ENCODE measurements at places on chromosomes 3 and 15. TPM values are rescaled to one million over a fixed set of nuclear protein-coding genes. Genes with fewer than 3 reads are reported as not detected.

DNA sequence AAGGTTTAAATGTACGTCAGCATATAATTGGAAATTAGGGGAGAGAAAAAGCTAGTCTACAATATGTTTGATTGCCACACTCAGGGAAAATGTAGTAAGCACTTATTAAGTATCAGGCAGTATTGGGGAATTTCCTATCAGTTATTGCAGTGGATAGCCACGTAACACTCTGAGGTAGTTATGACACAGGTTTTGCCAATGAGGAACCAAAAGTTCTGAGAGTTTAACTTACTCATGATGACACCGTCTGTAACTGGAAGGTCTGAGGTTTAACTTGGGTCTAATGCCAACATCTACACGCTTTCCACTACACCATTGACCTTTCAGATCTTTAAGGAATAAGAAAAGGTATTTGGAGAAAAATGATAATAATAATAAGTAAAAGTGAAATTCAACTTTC, 89.5 kb downstream of the ZMAT3 start:
- no peak for DNase-seq

DNA sequence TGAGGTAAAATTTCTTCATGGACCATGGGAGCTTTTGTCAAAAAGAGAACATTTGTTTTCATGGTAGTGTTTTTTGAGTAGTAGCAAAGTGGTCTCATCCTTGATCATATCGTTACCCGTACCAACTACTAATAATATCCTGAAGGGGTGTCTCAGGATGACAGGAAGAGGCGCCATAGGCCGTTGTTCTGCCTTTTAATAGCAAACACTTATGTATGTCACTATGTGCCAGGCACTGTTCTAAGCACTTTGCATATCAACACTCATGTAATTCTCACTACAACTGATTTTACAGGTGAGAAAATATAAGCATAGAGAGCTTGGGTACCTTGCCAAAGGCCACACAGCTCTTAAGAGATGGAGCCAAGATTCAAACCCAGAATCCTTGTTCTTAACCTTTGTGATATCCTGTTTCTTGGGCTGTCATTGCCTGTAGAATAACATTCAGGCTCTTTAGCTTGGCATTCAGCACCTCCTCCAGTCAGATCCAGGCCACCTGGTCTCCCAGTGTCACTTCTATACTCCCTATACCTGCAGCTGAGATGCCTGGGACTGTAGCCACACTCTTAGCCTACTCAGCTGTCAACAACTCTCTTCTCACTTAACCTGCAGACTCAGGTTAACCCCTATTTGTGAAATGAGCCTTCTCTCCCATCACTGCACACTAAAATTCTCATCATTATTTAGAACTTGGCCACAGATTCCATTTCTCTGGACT, 113.7 kb downstream of the USP13 start:
- DNase-seq = no peak

GRCh38 chr3:165233501-165234195, 37.5 kb upstream of the SLITRK3 start:
- DNase-seq = no peak

DNA sequence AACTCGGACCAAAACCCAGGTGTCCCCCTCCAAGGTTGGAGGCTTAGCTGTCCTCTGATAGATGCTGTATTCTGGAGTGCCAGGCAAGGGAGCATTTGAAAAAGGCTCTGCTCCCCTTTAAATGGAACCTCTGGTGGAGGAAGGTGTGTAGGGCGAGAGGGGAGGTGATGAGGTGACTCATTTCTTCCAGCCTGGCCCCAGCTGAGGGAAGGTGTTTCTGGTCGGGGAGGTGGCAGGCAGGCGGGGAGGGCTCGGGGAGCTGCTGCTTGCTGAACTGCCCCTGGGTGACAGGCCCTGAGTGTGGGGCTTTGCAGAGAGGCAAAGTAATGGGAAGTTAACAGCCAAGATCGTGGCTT, 18.8 kb downstream of the PSTPIP1 start:
- DNase-seq = no peak

GRCh38 chr3:57815036-57815435, 58.9 kb downstream of the SLMAP start:
- no peak for DNase-seq

DNA sequence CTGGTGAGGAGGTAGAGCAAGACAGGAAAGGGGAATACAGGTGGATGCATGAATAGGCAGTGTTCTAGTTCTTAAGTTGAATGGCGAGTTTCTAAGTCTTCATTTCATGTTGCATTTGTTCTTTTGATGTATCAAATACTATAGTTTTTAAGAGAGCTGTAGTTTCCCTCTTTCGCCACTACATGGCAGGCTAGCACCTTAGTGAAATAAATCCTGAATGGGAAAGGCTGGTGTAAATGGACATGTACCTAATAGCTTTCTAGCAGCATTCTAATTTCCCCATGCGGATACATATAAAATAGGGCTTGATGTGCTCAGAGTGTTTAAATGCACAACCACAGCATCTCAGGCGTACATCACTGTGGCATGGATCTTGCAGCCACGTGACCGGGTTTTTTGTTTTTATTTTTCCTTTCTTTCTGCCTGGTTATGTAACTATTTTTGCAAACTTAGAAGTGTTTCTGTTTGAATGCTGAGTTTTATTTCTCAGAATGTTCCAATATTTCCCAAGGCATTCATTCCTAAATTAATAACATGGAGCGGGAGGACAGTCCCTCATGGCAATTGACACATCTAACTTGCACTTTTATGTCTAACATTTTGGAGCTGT, 23.5 kb upstream of the CLN6 start:
- peak; percentile 30 for DNase-seq

GRCh38 chr15:51917493-51917892, 54.1 kb downstream of the LEO1 start:
- DNase-seq = peak; percentile 33

GRCh38 chr3:141248064-141248463, 16.4 kb downstream of the PXYLP1 start:
- no peak for DNase-seq

- DNase-seq = no peak
Observed at GRCh38 chr15:73955861-73956742, 29.8 kb downstream of the LOXL1 start.

DNA sequence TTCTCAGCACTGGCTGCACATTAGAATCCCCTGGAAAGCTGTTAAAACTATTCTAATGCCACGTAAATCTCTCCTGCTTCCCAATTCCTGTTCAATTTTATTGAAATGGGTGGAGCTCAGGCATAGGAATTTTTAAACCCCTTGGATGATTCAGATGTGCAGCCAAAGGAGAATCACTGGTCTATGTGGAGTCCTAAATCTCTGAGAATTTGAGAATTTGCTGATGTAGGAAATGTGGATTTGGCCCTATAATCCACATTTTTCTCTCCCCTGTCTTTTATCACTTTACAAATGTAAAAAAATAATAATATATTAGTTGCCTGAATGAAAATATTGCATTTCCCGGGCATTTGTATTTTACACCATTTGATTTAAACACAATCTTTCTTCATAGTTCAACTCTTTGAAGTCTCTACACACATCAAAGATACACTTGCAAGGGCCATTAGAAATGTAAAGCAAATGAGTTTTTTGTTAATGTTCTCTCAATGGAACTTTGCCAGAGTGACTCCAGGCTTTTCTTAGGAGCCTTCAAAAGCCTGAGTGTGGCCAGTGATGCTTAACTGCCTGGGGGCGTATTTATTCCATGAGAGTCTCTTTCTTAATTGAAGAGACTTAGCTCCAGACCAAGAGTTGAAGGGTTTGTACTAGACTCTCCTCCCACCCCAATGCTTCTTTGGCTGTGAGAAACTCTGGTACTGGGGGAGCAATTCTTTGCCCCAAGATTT, 48.8 kb upstream of the PTX3 start:
- DNase-seq = no peak

- DNase-seq = no peak
Observed at GRCh38 chr3:68162644-68163043, 508.2 kb upstream of the SUCLG2 start.

DNA sequence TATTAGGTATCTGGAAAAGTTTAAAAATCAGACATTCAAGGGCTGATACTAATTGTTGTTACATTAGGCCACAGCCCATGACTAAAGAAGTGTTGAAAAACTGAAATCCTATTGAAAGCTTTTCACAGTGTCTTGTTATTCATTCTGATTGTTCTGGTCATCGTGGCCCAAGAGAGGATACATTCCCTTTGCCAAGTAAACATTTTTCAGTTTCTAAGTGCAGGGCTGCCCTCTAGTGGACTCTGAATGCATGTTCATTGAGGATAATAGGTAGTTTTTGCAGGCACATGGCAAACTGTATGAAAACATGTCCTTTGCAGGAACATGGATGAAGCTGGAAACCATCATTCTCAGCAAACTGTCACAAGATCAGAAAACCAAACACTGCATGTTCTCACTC, 181.1 kb downstream of the MYRIP start:
- DNase-seq = peak; percentile 8

DNA sequence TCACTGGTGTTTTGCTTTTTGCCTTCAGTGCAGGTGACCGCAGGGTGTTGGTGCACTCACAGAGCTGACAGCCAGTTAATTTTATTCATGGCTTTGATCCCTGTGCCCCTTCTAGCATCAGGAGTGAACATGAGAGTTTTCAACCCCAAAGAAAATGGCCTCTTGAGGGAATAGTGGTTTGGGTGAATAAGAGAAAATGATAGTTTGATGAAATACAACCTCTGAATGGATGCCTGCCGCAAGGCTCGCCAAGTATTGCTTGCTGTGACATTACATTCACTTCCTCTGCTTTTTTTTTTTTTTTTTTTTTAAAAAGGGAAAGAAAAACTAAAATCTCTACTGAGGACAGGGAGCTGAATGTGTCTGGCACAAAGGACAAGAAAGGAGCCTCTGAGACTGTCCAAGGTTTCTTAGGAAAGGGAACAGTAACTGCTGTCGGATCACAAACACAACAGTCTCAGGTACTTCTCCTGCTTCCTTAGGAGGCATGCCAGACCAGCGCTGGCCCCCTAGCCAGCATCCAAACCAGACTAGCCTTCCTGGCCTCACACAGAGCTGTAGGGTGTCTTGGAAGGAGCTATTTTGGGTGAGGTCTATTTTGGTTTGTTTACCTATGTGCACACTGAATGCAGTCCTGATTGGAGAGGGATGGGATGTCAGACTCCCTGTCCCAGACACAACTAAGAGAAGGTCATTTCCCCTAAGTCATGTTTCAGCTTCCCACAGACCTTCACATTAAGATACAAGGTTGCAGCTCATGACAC, 29.0 kb downstream of the CCDC80 start:
- no peak for DNase-seq

DNA sequence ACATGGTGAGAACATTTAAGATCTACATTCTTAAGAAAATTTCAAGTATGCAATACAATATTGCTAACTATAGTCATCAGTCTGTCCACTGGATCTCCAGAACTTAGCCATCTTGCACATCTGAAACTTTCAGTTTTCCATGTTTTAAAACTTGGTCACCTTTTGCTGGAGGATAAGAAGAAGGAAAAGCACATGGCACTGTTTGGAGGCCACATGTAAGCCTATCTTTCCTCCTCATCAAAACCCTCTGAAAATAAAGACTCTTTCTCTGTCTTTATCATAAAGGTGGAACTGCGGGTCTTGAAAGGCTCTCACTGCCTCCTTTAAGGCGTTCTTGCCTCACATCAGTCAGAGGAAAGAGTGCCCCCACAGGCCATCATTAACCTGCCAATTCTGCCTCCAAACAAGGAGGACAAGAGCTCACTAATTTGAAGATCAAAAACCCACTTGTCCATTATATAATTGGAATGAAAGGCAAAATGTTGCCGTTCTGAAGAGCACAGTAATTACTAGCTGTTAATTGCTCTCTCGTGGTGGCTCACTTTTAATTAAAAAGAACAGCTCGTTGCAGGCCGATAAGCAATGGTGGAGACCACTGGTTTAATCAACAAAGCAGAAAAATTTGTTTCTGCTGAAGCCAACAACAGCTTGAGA, 157.8 kb downstream of the MECOM start:
- no peak for DNase-seq

GRCh38 chr3:110932567-110932966, 139.0 kb upstream of the NECTIN3 start:
- DNase-seq = no peak

DNA sequence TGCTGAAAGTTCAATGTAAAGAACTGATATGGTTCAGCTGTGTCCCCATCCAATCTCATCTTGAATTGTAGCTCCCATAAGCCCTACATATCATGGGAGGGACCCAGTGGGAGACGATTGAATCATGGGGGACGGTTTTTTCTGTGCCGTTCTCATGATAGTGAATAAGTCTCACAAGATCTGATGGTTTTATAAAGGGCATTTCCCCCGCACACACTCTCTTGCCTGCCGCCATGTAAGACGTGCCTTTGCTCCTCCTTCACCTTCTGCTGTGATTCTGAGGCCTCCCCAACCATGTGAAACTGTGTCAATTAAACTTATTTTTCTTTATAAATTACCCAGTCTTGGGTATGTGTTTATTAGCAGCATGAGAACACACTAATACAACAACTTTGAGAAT, 86.5 kb upstream of the TNFSF10 start:
- DNase-seq = no peak

GRCh38 chr3:111299192-111299615, 227.6 kb downstream of the NECTIN3 start:
- DNase-seq = no peak

GRCh38 chr3:4591669-4592068, 98.5 kb downstream of the ITPR1 start:
- no peak for DNase-seq

DNA sequence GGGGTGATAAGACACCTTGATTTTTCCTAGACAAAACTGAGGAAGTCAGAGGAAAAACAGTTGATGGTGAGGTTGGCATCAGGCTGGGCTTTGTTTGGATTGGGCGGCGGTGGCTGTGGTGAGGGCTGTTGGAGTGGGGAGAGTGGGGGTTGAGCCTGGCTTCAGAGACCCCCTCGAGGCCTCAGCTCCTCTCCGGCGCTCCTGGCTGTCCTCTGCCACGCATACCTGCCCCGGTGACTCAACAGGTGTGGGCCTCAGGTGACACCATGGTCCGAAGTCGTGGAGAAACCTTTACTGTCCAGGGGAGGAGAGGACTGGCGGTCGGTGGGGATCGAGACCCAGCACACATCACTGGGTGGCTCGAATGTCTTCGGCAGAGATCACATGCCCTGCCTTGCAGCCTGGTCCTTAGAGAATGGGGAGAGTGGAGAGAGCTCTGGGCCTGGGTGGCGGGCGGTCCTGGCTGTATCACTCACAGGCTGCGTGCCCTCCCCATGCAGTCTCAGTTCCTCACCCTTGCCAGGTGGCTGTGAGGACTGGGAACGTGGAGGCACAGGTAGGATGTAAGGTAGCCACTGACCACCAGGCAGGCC, 2.6 kb downstream of the APBA2 start:
- peak; percentile 28 for DNase-seq

DNA sequence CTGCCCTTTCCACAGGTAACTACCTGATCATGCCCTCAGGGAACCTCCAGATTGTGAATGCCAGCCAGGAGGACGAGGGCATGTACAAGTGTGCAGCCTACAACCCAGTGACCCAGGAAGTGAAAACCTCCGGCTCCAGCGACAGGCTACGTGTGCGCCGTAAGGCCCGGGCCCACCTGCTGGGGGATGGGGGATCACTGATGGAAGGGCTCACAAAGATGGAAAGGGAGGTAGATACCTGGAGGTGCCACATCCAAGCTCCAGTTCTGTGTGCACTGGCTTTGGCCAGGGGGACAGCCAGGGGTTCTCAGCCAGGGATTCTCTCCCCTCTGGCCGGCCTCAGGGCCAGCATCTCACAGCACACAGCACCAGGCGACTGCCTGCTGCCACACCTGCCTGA, 59.4 kb downstream of the BOC start:
- no peak for DNase-seq

Gene XCR1
- not detected for total RNA-seq

Gene ATP13A5
- 3.5 TPM for total RNA-seq

Gene CCDC54
- total RNA-seq = not detected

Gene AADAC
- total RNA-seq = not detected

Gene SIDT1
- total RNA-seq = 2.6 TPM

Gene PIGX
- 28.3 TPM for total RNA-seq

Gene XIRP1
- not detected for total RNA-seq

Measured in thyroid gland (tissue), 4 donors.